MCF 10A (cell line): ENCODE measurements at places on chromosomes 5 and 9. TPM values are rescaled to one million over a fixed set of nuclear protein-coding genes. Genes with fewer than 3 reads are reported as not detected.

Gene THBS4
- 0.82 and 1.2 TPM in 2 replicates for total RNA-seq

Gene FGD3
- not detected in 2 replicates for total RNA-seq

Gene TRPM6
- 0.22 TPM in 1 of 2 replicates, not detected in the other for total RNA-seq

Gene LCN6
- total RNA-seq, result not detected in 2 replicates

Gene PCDHB4
- 0.44 and 1.3 TPM in 2 replicates for total RNA-seq

Gene PCDHGA10
- total RNA-seq, result 1.4 TPM in 2 replicates

Gene ADGRV1
- total RNA-seq, result 0.22 TPM in 1 of 2 replicates, not detected in the other

Gene BAAT
- total RNA-seq, result 0.14 and 0.15 TPM in 2 replicates

Gene SLCO6A1
- not detected in 2 replicates for total RNA-seq

Gene SLC6A19
- not detected in 2 replicates for total RNA-seq

Gene CCL28
- total RNA-seq, result 1.6 and 2.2 TPM in 2 replicates

Gene STPG3
- total RNA-seq, result not detected in 2 replicates

Gene IL13
- total RNA-seq, result not detected in 2 replicates

Gene CMBL
- 17.6 and 24.9 TPM in 2 replicates for total RNA-seq

Gene SHB
- 22.3 and 29.6 TPM in 2 replicates for total RNA-seq

Gene TRIM36
- 4.9 and 7.1 TPM in 2 replicates for total RNA-seq

Gene THG1L
- 21.1 and 29.9 TPM in 2 replicates for total RNA-seq

Gene ABITRAM
- 39.4 and 45.5 TPM in 2 replicates for total RNA-seq

Gene INSL6
- not detected in 2 replicates for total RNA-seq
